HFF-Myc (cell line): ENCODE measurements at places on chromosomes 3 and 15.

- no peak for DNase-seq
Observed at GRCh38 chr3:169497567-169498257, 165.8 kb downstream of the MECOM start.

GRCh38 chr3:74121761-74122160 lies 492.7 kb downstream of the CNTN3 start:
- no peak for DNase-seq

DNA sequence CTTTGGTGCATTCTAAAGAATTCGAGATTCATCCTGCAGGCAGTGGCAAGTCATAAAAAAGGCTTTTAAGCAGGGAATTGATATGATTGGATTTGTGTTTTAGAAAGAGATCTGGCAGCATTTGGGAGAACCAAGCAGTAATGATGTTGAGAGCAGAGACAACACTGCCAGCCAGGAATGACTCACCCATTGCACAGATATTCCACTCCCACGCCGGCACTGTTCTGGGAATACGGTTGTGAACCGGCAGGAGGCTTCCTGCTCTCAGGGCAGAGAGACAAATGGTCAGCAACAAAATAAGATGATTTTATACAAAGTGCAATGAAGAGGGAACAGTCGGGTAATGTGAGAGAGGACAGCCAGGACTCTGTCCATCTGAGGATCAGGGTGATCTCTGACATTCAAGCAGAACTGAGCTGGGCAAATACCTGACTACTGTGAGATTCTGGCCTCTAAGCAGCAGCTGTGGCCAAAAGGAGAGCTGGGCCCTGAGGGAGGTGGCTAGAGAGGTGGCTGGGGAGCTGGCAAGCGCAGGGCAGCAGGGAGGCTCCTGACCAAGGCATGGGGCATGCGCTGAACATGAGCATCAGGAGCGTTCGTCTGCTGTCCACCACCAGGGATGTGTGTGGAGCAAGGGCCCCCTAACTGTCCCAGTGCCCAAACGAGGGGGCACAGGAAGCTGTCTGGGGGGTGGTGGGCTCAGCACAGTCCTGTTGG lies 56.1 kb upstream of the PLXNA1 start:
- DNase-seq, result no peak

DNA sequence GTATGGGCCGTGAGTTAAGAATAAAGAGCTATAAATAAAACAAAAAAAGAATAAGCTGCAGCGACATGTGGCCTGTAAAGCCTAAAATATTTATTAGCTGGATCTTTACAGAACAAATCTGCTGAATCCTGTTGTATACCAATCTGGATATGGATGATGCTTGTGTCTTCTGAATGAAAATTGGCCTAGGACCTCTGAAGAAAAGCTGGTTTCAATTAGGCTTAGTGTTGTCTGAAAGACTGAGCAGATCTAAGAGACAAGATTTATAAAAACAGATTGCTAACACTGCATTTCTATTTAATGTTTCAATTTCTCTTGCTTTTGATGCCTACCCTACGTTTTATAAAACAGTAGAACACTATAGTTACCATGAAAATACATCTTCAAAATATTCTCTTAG lies 57.9 kb downstream of the ST3GAL6 start:
- no peak for DNase-seq

- no peak for DNase-seq
Observed at GRCh38 chr15:62727501-62727900, 315.0 kb upstream of the TPM1 start.

DNA sequence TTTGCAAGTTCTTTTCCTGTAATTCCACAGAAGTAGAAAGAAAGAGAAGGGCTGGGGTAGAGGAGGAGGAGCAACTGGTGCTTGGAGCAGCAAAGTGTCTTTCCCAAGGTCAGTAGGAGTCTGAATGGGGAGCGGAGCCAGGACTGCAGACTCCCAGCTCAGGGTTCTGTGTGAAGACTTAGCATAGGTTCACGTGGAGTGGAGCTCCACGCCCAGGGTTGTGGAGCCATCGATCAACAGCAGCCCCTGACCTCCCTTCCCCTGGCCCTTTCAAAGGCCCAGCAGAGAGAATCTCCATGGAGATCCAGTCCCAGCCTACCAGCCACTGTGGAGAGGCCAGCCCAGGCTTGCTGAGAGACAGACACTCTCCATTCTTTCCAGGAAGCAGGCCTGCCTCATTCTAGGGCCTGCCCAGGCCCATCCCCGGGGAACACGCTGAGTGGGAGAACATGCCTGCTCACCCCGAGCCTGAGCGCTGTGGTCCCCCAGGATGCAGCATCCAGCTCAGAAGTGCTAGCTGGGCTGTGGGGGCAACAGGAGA lies 62.1 kb downstream of the CORO2B start:
- no peak for DNase-seq

GRCh38 chr3:175338775-175339535 lies 479.8 kb downstream of the NAALADL2 start:
- DNase-seq, result peak; percentile 41

GRCh38 chr3:104951426-104951825 lies 415.3 kb upstream of the ALCAM start:
- DNase-seq, result no peak

GRCh38 chr3:197807969-197808587 lies 17.0 kb downstream of the LRCH3 start:
- no peak for DNase-seq

GRCh38 chr3:105394177-105394576 lies 27.5 kb downstream of the ALCAM start:
- DNase-seq, result no peak

DNA sequence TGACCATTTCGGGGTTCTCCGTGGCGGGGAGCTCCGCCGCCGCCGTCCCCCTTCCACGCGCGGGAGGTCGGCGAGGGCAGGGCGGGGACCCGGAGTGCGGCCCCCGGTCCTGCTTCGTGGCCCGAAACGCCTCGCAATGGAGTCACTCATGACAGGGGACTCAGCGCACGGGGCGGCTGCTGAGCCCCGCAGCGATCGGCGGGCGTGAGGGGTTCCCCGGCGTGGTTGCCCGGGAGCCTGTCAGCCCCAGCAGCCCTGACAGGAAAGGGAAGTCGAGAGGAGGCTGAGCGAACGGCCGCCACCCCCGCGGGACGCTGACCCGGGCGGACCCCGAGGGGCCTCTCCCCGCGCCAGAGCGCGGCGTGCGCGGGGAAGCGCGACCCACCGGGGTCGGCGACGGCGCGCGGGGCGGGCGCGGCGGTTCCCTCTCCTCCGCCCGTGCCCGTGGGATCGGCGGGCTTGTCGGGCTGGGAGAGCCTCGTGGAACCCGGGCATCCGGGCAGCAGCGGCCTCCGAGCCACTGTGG lies 564 bp upstream of the PIGZ start:
- DNase-seq, result no peak
